Psoas muscle (tissue), 8 donors: ENCODE measurements at places on chromosomes 1 and 21. TPM values are rescaled to one million over a fixed set of nuclear protein-coding genes. Genes with fewer than 3 reads are reported as not detected.

- peaks cover 2% of the 10 kb centered on the region for H3K27me3 ChIP-seq
- DNase-seq: no peak
- H3K4me3 ChIP-seq: no peak overlapping the region
- H3K4me1 ChIP-seq: no peaks in the 10 kb centered on the region
Observed at GRCh38 chr1:167489571-167490340, 28.6 kb downstream of the CD247 start.

- no peak overlapping the region for H3K4me3 ChIP-seq
- H3K4me1 ChIP-seq: no peaks in the 10 kb centered on the region
- DNase-seq: no peak
Observed at GRCh38 chr1:14650951-14651350, 52.5 kb downstream of the KAZN start.

MROH9 gene
- not detected for total RNA-seq

PLPPR4 gene
- 0.10 TPM for total RNA-seq

- DNase-seq: no peak
- H3K4me3 ChIP-seq: no peak overlapping the region
Observed at GRCh38 chr1:184060316-184060715, 8.8 kb downstream of the TSEN15 start.

DNA sequence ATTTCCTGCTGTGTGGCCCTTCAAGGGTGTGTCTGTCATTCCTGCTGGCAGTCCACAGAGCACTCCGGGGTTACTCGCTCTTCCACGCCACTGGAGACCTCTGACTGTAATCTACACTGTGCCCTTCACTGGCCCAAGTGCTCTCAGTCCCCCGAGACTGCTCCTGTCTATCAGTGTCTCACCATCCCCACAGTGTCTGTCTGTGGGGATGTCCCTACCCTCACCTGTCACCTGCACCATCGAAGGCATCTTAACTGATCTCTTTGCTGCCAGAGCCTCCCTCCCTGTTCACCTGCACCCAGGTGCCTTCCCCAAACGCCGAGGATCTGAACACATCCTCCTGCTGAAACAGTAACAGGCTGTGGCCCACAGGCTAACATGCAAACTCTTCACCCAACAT is 136.7 kb downstream of the MATN1 start:
- no peak overlapping the region for H3K27ac ChIP-seq
- no peaks in the 10 kb centered on the region for H3K4me1 ChIP-seq
- H3K36me3 ChIP-seq: no peaks in the 10 kb centered on the region
- no peak for DNase-seq
- H3K27me3 ChIP-seq: no peaks in the 10 kb centered on the region

DRAXIN gene
- 0.04 TPM for total RNA-seq

DNA sequence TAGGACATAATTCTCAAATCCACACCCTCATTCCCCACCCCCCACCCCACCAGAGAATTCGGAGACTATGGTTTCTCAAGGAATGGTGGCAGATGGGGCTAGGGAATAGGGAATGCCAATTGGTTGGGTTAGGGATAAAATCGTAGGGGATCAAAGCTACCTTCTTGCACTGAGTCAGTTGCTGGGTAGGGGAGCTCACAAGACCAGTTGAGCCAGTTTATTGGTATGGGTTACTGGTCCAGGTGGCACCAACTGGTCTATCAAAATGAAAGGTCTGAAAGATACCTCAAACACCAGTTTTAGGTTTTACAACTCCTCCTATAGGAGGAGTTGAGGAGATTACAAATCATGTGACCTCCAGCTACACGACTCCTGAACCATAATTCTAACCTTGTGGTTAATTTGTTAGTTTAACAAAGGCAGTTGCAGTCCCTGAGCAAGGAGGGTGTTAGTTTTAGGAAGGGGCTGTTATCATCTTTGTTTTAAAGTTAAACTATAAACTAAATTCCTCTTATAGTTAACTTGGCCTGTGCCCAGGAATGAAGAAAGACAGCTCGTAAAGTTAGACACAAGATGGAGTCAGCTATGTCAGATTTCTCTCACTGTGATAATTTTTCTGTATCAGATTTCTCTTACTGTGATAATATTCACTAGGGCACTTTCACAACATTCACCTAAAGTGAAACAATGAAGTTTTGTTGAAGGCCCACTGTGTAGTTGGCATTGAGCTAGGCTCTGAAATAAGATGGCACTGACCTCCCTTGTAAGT is 2.5 kb downstream of the SHISAL2A start:
- no peak for DNase-seq
- no peak overlapping the region for H3K27ac ChIP-seq
- no peaks in the 10 kb centered on the region for H3K27me3 ChIP-seq
- no peaks in the 10 kb centered on the region for H3K36me3 ChIP-seq
- peaks cover 8% of the 10 kb centered on the region for H3K4me1 ChIP-seq
- no peak overlapping the region for H3K4me3 ChIP-seq

FTCD gene
- 0.16 TPM for total RNA-seq

- no peak overlapping the region for H3K4me3 ChIP-seq
- no peaks in the 10 kb centered on the region for H3K27me3 ChIP-seq
- no peak overlapping the region for H3K27ac ChIP-seq
- no peaks in the 10 kb centered on the region for H3K4me1 ChIP-seq
- DNase-seq: no peak
- no peaks in the 10 kb centered on the region for H3K36me3 ChIP-seq
Observed at GRCh38 chr1:236502579-236502971, 21.2 kb upstream of the LGALS8 start.

DNA sequence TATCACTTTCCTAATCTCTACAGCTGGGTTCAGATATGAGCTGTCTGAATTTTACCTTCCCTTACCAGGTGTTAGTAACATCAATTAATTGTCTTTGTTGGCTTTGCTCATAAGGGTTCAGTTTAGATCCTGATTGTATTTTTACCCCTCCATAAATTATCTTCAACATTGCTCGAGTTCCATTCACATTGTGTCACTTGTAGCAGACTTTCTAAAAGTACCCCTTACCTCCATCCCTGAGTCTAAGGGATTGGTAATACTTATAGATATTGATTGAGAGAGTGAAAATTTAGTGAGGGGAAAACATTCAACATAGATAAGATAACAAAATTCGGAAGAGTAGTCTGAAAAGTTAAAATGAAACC is 7.3 kb downstream of the RASAL2 start:
- H3K4me1 ChIP-seq: peaks cover 11% of the 10 kb centered on the region
- DNase-seq: no peak
- no peak overlapping the region for H3K4me3 ChIP-seq
- no peak overlapping the region for H3K27ac ChIP-seq
- H3K36me3 ChIP-seq: no peaks in the 10 kb centered on the region
- no peaks in the 10 kb centered on the region for H3K27me3 ChIP-seq

- no peak overlapping the region for H3K27ac ChIP-seq
- no peaks in the 10 kb centered on the region for H3K27me3 ChIP-seq
- peaks cover 15% of the 10 kb centered on the region for H3K4me1 ChIP-seq
- H3K36me3 ChIP-seq: peaks cover 11% of the 10 kb centered on the region
- DNase-seq: no peak
Observed at GRCh38 chr1:10263450-10264082, 53.2 kb downstream of the KIF1B start.

DNA sequence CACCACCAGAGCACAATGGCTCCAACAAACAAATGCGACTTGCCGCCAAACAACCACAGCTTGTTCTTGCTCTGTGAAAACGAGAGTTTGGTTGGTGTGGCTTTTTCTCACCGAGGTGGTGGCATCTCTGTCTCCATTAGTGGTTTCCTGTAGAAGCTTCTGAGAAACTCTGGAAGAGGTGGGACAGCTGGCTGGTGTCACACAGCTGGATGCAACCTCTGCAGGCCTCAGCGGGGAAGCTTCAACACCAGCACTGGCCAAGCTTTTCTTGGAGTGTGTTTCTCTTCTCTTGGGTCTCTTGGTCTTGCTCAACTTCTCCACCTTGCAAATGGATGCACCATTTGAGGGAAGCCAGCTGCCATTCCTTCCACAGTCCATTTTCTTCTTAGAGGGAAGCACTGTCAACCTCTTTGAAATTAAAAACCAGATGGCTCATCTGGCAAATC is 124.8 kb downstream of the KCNN3 start:
- DNase-seq: peak; percentile 44
- H3K36me3 ChIP-seq: no peaks in the 10 kb centered on the region
- H3K4me3 ChIP-seq: no peak overlapping the region

GRCh38 chr1:50476800-50477199 is 53.6 kb upstream of the DMRTA2 start:
- H3K4me1 ChIP-seq: no peaks in the 10 kb centered on the region
- peaks cover 26% of the 10 kb centered on the region for H3K36me3 ChIP-seq
- H3K27ac ChIP-seq: no peak overlapping the region
- H3K27me3 ChIP-seq: no peaks in the 10 kb centered on the region
- no peak for DNase-seq
- H3K4me3 ChIP-seq: no peak overlapping the region

GRCh38 chr1:107228704-107229371 is 88.0 kb downstream of the NTNG1 start:
- no peaks in the 10 kb centered on the region for H3K4me1 ChIP-seq
- H3K36me3 ChIP-seq: no peaks in the 10 kb centered on the region
- no peak overlapping the region for H3K27ac ChIP-seq
- no peak for DNase-seq

- no peaks in the 10 kb centered on the region for H3K36me3 ChIP-seq
- H3K27me3 ChIP-seq: no peaks in the 10 kb centered on the region
- H3K4me3 ChIP-seq: no peak overlapping the region
- H3K4me1 ChIP-seq: no peaks in the 10 kb centered on the region
- no peak overlapping the region for H3K27ac ChIP-seq
Observed at GRCh38 chr21:35303085-35303484, 254.0 kb upstream of the RUNX1 start.

EIF3I gene
- total RNA-seq: 238 TPM

CLDN8 gene
- total RNA-seq: not detected

- H3K27ac ChIP-seq: no peak overlapping the region
- H3K36me3 ChIP-seq: no peaks in the 10 kb centered on the region
- H3K4me3 ChIP-seq: no peak overlapping the region
- H3K27me3 ChIP-seq: no peaks in the 10 kb centered on the region
- no peaks in the 10 kb centered on the region for H3K4me1 ChIP-seq
Observed at GRCh38 chr1:221773383-221773782, 31.5 kb upstream of the DUSP10 start.

DNA sequence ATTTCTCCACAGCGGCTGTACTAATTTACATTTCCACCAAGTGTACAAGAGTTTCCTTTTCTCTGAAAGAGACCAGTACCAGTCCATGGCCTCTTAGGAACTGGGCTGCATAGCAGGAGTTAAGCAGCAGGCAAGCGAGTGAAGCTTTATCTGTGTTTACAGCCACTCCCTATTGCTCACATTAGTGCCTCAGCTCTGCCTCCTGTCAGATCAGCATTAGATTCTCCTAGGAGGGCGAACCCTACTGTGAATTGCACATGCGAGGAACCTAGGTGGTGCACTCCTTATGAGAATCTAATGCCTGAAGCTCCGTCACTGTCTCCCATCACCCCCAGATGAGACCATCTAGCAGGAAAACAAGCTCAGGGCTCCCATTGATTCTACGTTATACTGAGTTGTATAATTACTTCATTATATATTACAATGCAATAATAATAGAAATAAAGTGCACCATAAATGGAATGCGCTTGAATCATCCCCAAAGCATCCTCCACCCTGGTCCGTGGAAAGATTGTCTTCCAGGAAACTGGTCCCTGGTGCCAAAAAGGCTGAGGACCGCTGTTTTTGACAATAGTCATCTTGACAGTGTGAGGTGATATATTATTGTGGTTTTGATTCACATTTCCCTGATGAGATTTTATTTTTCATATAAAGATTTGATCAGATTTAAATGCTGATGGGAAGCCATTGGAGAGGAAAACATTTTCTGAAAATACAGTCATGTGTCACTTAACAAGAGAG is 45.5 kb upstream of the MRPS6 start:
- no peaks in the 10 kb centered on the region for H3K4me1 ChIP-seq
- no peak overlapping the region for H3K27ac ChIP-seq
- no peaks in the 10 kb centered on the region for H3K36me3 ChIP-seq
- DNase-seq: no peak
- no peak overlapping the region for H3K4me3 ChIP-seq
- H3K27me3 ChIP-seq: no peaks in the 10 kb centered on the region

GRCh38 chr1:10082785-10083479 is 50.2 kb downstream of the UBE4B start:
- H3K4me3 ChIP-seq: no peak overlapping the region
- no peak for DNase-seq
- no peaks in the 10 kb centered on the region for H3K27me3 ChIP-seq
- no peak overlapping the region for H3K27ac ChIP-seq
- H3K36me3 ChIP-seq: peaks cover 12% of the 10 kb centered on the region

GRCh38 chr1:51303751-51304251 is 26.6 kb downstream of the TTC39A start:
- no peaks in the 10 kb centered on the region for H3K36me3 ChIP-seq
- no peak overlapping the region for H3K4me3 ChIP-seq
- H3K27ac ChIP-seq: no peak overlapping the region

NPHS2 gene
- not detected for total RNA-seq

DNA sequence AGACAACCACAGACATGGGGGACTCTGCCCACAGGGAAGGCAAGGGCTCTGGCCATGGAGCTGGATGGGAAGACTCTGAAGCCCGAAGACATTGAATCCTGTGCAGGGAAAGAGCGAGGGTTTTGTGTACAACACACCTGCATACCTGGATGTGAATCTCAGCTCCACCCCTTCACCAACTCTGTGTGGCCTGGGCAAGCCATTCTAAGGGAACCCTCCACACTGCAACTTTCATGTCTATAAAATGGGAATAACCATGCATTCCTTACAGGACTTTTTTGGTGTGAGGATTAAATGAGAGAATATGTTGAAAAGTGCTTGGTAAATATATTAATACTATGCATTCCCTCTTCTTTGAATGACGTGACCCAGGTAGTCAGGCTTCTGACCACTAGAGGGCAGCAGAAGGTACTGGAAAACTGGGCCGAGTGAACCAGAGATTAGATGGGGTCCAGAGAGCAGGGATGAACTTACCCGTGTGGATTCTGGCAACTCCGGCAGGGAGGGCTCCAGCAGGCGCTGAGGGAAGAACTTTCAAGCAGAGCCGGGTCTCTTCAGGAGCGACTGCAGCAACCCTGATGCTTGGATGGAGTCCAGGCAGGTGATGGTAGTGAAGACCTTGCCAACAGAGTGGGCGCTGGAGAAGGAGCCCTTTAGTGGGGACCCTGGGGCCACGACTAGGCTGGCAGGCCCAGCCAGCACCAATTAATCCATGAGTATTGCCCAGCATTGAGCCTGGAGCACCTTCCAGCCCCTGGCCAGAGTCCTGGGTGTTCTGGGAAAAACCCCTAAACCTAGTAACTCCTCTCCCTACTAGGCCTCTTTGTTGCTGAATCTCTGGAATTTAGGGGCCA is 834 bp upstream of the ELF3 start:
- H3K4me3 ChIP-seq: no peak overlapping the region
- DNase-seq: peak; percentile 44
- H3K27ac ChIP-seq: no peak overlapping the region

HDGF gene
- total RNA-seq: 164 TPM
